ENCODE measurements at places on chromosomes 1 and 21.
A peak's percentile ranks its signal among the peaks of the same experiment; 100 is the strongest.

DNA sequence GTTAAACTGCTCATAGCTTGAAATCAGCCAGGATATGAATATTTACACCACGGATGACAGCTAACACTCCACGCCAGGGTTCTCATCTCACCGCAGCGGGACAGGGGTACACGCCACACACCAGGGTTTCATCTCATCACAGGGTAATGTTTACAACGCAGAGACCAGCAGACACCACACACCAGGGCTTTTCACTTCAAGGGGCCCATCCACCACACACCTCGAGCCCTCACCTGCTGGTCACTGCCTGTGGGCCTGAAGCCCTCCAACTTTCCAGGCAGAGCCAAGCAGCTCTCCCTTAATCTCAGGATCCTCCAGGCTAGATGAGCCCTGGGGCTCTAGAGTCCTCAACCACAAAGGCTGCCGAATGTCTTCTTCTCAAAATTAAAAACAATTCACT, 1.3 kb upstream of the KRTAP10-12 start:
- no peak for DNase-seq

DNA sequence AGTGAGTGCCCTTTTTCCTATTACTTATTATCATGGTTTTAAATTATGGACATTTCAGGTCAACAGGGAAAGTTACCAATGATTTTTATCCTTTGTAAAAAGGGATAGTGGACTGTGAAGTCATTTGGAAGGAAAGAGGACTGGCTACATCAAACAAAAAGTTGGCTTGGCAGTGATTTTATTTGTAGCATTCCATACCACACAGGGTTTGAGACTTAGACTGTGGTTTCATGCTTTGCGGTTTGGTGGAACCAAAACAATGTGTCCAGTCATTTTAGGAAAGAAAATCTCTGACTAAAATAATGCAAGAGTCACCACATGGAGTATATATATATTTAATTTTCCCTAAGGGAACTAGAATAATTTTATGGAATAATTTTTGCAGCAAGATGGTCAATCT, 239.5 kb downstream of the HMCN1 start:
- no peak for DNase-seq

- no peak for DNase-seq
Observed at GRCh38 chr1:1357871-1358432, 403 bp downstream of the MXRA8 start.

DNA sequence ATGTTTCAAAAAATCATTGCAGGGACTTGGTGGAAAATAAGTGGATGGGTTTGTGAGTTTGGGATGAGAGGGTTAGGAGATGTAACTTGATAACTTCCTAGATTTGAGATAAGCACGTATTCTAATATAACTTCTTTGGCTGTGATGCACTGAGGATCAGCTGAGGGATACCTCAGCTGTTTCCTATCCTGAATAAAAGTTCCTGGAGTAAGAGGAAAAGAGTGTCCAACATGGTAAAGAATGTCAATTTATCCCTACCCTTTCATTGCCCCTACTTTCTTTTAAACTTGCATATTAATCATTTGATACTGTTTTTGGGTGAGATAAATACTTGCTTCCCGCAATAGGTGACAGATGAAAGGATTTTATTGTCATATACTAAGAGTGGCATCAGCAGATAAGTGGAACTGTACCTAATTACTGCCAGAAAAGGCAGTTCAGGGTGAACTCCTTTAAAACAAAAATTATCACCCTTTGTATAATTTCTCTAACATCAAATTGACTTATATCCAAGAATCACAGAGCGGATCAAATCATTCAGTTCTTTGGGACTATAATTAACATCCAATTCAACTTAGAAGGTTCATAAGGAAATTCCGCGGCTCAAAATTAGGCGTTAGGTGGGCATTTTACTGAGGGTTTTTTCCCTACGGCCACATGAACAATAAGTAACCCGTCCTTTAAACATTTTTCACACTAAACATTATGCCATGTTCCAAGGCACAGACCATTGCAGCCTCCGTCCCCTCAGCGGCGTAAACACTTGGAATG, 1.4 kb upstream of the SUCO start:
- no peak for DNase-seq

GRCh38 chr1:11934302-11935056, at the start of gene PLOD1:
TSS of gene PLOD1 (plus strand) at chr1:11934717. CDS start at chr1:11934780, 63 bp downstream.
- DNase-seq: peak; percentile 85

GRCh38 chr1:12147201-12147701, 19.5 kb upstream of the TNFRSF1B start:
- DNase-seq: no peak

- no peak for DNase-seq
Observed at GRCh38 chr1:28894785-28895184, 19.6 kb upstream of the EPB41 start.

- no peak for DNase-seq
Observed at GRCh38 chr21:38570596-38570995, 72.3 kb upstream of the ERG start.

- no peak for DNase-seq
Observed at GRCh38 chr1:151277249-151277648, 4.8 kb upstream of the ZNF687 start.

GRCh38 chr21:25710550-25710949, 24.2 kb downstream of the ATP5PF start:
- no peak for DNase-seq

DNA sequence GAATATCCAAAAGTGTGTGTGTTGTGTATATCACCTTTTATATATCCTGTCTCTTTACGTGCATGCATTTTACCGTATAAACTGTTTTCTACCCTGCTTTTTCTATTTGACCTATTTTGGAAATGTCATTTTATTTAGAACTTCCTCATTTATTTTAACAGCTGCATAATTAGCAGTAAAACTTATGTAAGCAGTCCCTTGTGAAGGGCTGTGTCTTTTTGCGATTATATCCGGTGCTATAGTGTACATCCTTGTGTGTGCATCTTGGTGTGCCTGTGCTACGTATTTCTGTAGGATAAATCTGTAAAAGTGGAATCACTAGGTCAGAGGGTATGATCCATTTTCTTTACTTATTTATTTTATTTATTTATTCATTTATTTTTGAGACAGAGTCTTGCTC, 7.2 kb downstream of the LGALS8 start:
- no peak for DNase-seq
